ENCODE measurements at places on chromosomes 6 and 20.

DNA sequence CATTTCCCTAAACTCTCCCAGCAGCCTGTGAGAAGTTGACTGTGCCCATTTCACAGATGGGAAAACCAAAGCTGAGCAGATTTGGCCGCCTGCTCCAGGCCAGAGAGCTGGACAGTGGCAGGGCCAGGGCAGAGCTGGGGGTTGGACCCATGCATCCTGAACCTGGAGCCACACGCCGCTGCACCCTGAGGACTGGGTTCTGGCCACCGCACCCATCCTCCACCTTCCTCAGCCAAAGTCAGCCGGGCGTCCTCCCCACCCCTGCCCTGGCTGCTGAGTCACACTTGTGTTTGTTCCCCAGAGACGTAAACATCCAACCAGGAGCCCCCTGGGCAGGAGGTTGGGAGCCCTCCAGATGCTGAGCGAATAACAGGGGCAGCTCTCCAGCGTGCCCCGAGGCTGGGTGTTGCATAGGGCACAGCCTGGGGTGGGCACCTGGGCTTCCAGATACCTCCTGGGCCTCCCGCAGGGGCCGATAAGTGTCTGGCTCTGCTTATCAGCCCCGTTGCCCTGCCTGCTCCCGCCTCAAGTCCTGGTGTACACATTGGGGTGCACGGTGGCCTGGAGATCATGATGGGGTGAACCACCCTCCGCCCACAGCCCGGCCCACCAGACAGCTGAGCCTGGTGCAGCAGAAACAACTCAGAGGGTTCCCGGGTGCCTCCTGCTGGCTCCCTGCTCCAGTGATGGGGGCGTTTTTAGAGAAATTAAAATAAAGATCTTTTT, 23.8 kb downstream of the RBM38 start:
- DNase-seq, result peak; percentile 52

DNA sequence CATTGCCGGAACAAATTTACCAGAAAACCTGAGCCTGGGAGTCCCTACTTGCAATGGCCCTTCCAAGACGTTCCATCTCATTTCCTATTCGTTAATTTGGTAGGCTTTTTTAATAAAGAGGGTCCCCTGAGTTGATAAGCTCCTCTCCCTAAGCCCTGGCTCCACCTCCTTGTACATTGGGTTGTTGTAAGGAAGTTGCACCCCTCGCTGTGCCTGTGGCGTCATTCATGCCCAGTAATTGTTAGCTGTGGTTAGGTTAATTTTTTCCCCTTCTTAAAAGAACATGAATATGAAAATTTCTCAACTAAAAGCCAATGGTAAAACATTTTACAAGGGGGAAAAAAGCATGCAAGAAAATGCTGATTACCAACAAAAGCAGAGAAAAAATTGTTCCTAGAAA, 91.9 kb downstream of the SLC24A3 start:
- DNase-seq, result no peak

- no peak for DNase-seq
These were observed 36.6 kb downstream of the TBC1D32 start for GRCh38 chr6:121297694-121298093.

DNA sequence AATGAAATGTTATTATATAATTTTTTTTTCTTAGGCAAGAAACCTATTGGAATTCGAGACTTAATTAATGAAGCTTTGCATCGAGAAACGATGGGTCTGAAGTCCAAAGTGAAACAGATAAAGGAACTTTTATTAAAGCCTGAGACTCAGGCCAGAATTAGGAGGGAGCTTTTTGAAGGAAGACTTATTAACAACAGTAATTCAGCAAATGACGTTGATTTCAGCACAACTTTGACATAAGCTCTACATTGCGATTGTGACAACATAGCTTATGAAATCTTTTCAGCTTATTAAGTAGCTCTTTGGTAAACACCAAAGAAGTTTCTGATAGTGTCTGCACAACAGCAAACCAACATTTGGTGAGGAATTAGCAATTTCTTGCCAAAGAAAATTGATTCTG, 147.1 kb downstream of the AKAP7 start:
- DNase-seq, result no peak

DNA sequence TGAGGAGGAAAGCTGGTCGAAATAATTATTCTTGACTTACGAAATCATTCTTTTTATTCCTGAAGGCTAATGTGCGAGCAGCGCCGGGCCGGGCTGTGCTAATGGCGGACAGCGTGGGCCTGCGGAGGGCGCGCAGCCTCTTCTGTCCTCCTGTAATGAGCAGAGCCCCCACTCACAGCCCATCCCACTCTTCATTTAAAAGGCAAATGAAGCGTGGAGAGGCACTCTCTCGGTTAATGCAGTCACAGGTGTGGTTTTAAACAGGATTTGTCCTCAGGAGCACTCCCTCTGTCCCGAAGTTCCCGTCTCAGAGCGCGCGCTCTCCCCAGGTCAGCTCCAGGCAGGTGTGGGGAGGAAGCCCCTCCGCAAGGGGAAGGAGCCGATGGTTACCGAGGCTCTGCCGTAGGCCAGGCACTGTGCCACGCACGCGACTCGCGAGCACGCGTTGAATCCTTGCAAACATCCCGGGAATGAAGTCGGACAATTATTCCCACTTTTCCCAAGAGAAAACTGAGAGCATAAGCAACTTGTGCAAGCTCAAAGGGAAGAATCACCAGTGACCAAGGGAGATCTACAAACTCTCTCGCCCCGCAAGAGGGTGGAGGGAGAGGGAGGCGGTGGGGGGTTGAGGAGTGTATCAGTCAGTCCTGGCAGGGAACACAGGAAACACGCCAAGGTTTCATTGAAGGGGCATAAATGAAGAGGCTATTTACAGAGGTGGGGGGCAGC, 35.5 kb upstream of the ZFAND3 start:
- DNase-seq, result no peak

- no peak for DNase-seq
These were observed 145.6 kb upstream of the ID4 start for GRCh38 chr6:19691465-19692167.

- DNase-seq, result no peak
These were observed 43.0 kb upstream of the ZFAND3 start for GRCh38 chr6:37776566-37776965.

DNA sequence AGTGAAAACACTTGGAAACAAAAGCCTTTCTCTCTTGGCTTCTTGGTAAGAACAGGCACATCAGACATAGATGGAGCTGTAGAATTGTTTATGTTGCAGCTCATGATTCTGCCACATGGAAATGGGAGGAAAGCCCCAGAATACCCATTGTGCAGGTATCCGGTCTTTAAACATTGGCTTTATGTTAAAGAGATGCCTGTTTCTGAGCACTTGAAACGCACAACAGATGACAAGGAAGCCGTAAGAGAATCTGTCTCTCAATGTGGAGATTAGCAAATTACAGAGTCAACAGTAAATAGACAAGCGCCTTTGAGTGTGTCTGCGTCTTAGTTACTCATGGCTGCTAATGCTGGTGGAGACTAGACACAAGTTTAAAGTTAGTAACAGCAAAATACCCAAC, 10.5 kb downstream of the TNFAIP3 start:
- DNase-seq, result no peak

- no peak for DNase-seq
These were observed 145.8 kb downstream of the PREX1 start for GRCh38 chr20:48681873-48682426.

- DNase-seq, result peak; percentile 72
These were observed 17.7 kb downstream of the SNX9 start for GRCh38 chr6:157840776-157841175.

GRCh38 chr20:45305262-45305661, 1.4 kb upstream of the RBPJL start:
- no peak for DNase-seq

GRCh38 chr6:76708641-76709331, 636.3 kb upstream of the IMPG1 start:
- peak; percentile 12 for DNase-seq

- DNase-seq, result peak; percentile 1
These were observed 899.4 kb upstream of the FLRT3 start for GRCh38 chr20:15236812-15237211.

GRCh38 chr6:121771937-121772720, 336.7 kb downstream of the GJA1 start:
- DNase-seq, result no peak

- DNase-seq, result no peak
These were observed 64.4 kb upstream of the COL21A1 start for GRCh38 chr6:56311533-56312448.

DNA sequence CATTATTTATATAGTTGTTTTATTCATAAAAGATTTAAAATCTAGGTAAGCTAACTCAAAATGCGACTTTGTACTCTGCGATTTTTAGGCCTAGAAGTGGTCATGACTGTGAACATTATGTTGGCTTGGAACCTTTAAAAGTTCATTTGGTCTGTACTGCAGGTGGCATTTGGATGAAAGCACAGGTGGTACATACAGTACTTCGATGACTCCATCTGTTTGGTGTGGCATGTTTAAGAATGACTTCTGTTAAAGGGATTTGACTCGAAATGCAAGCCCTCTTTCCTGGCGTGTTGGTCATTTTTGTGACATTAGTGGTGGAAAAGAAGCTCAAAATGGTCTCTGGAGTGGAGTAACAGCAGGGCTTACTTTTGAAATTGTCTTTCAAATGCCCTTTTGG, 118.1 kb downstream of the UST start:
- DNase-seq, result no peak

GRCh38 chr6:37980222-37980595, 160.7 kb downstream of the ZFAND3 start:
- no peak for DNase-seq

- DNase-seq, result no peak
These were observed 121.4 kb upstream of the MAP3K7 start for GRCh38 chr6:90708206-90708737.

DNA sequence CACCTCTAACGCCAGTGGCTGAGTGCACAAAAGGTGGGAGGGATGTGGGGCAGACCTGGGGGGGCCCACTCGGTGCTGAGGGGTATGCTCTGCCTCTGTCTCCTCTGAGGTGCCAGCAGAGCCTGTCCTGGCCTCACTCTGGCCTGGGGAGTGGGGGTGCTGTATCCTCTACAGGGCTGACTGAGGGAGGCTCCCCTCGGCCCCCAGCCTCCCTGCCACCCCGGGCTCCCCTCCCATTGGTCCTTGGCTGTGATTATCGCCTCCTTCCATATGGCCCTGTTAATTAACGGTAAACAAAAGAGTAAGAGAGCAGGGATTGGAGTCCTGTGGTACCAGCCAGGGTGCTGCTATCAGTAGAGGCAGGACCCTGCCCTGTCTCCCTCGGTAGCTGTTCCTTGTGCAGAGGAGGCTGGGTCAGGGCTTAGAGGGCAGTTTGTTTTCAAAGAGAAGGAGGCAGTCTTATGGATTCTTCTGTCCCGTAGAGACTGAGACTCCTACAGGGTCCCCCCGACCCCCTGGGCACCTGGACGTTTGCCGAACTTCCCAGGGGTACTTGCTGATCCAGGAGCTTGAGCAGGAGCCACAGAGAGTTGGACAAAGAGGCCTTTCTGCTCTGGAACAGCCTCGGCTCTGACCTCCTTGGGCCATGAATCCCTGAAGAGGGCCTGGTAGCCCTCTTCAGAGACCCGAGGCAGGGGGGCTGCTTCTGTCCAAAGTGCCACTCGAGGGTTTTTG, 1.8 kb downstream of the MYT1 start:
- no peak for DNase-seq

GRCh38 chr6:17994019-17994418, 6.6 kb upstream of the KIF13A start:
- no peak for DNase-seq

DNA sequence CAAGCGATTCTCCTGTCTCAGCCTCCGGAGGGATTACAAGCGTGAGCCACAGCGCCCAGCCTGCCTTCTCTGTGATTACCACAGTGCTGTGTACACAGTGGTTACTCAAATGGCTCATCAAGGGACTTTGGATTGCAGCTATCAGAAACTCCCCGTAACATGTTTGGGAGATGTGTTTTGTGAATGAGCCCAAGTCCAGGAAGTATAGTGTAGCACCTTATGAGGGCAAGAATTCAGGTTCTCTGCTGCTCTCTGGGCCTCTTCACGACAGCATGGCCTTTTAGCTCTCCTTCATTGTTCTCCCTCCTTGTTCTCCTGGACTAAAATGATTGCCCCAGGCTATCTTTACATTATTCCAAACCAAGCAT, 34.1 kb upstream of the RPL7L1 start:
- no peak for DNase-seq

GRCh38 chr20:8664778-8665177, 404.1 kb upstream of the PLCB4 start:
- peak; percentile 35 for DNase-seq

- no peak for DNase-seq
These were observed 43.7 kb downstream of the CDH22 start for GRCh38 chr20:46264391-46265266.

GRCh38 chr6:108560463-108561308, at the start of gene FOXO3:
FOXO3 (plus strand) TSS chr6:108560917; CDS start chr6:108561209, 292 bp downstream.
- DNase-seq, result peak; percentile 89

DNA sequence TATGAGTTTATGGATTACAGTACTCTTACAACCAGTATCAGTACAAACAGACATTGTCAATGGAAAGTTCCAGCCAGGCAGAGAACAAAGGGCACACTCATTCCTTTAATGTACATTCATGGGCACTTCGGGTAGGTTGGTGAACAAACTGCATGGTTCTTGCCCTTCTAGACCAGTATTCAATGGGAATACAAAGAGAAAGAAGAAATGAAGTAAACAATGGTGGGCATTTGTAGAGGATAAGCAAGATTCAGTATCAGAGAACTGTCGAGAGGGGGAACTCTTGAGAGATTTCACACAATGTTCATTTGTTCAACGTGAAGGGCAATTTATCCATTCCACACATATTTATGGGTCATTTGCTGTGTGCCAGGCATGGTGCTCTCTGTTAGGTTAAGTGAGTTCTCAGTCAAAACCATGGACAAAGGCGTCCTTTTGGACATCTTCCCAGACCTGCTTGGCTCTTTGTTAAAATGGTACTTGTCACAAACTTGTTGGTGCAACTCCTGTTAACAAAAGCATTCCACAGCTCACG, 714.8 kb downstream of the DHX35 start:
- DNase-seq, result peak; percentile 34

DNA sequence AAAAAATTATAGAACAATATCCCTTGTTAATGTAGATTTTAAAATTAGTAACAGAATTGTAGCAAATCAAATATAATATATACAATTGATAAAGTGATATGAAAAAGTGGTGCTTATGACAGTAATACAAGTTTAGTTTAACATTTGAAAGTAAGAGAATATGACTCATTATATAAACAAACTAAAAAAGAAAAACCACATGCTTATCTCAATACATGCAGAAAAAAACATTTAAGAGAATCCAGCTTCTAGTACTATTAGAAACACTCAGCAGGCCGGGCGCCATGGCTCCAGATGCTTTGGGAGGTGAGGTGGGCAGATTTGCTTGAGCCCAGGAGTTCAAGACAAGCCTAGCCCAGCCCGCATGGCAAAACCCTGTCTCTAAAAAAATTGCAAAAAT, 60.7 kb upstream of the LAMA2 start:
- peak; percentile 32 for DNase-seq
